Naive B cell (primary cell): ENCODE measurements at places on chromosomes 3 and 15. TPM values are rescaled to one million over a fixed set of nuclear protein-coding genes. Genes with fewer than 3 reads are reported as not detected.
A peak's percentile ranks its signal among the peaks of the same experiment; 100 is the strongest.

The MCF2L2 gene
- polyA plus RNA-seq: not detected

The LRRC3B gene
- not detected for polyA plus RNA-seq

The SAMMSON gene
- not detected for polyA plus RNA-seq

The RASGRP1 gene
- 2.9 TPM for polyA plus RNA-seq

The KCNAB1 gene
- 0.18 TPM for polyA plus RNA-seq

The AMT gene
- polyA plus RNA-seq: 2.6 TPM

The MME gene
- 11.3 TPM for polyA plus RNA-seq

- no peaks in the 10 kb centered on the region for H3K36me3 ChIP-seq
- DNase-seq: no peak
- H3K4me1 ChIP-seq: no peaks in the 10 kb centered on the region
- no peak overlapping the region for H3K4me3 ChIP-seq
Observed at GRCh38 chr3:171121801-171122200, 95.3 kb upstream of the SLC2A2 start.

DNA sequence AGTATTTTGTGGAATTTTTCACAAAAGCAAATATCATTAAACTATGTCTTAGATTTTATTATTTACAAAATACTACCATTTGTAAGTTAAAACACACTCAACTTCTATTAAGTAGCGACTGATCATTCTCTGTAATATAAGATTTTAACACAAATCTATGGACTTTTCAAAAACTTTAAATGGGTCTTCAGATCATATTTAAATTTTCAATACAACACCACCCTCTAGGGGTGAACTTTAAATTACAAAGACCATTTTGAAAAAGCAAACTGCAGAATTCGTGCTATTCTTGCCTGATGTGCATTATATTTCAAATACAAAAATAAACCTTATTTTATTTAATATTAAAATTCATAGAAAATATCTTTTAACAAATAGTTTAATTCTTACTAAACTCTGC is 8.2 kb upstream of the VGLL4 start:
- H3K36me3 ChIP-seq: no peaks in the 10 kb centered on the region
- H3K27me3 ChIP-seq: no peaks in the 10 kb centered on the region
- no peak overlapping the region for H3K4me3 ChIP-seq
- no peak overlapping the region for H3K27ac ChIP-seq

DNA sequence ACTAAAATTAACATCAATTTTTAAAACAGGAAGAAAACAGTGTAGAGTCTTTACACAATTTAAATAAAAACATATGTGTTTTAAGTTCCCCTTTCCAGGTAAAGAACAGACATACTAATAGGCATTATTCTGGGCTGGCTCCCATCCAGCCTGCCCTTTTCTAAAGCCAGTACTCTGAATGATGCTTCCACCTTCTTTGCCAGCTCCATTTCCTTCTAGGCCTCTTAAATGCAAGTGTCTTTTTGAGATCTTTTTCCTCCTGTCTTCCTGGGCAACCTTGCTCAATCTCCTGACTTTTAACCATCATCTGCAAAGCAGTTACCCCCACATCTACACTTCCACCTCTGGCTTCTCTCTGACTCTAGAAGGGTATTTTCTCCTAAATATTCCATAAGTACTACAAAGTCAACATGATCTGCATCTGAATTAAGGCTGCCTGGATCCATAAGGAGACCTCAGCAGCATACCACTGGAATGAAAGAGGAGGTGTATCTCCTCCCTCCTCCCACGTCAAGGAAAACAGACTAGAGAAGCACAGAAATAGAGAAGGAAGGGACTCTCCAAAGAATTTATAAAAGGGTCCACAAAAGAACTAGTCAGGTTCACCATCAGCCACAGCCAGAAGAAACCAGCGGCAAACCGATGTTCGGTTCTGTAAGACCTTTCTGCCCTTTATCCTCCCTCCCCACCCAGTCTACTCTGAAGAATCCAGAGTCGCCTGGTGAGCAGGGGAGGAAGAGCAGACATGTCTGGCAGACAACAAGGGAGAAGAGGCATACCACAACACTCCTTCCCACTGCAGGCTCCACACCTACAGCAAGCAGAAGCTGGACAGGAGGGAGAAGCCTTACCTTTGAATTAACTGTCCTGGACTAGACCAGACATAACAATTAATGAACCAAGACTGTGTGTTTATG is 47.1 kb downstream of the GOLIM4 start:
- H3K4me1 ChIP-seq: no peaks in the 10 kb centered on the region
- H3K27me3 ChIP-seq: no peaks in the 10 kb centered on the region
- H3K4me3 ChIP-seq: no peak overlapping the region
- DNase-seq: no peak

GRCh38 chr3:63559884-63560283 is 92.6 kb upstream of the SNTN start:
- DNase-seq: no peak
- H3K4me3 ChIP-seq: no peak overlapping the region
- H3K4me1 ChIP-seq: no peaks in the 10 kb centered on the region

DNA sequence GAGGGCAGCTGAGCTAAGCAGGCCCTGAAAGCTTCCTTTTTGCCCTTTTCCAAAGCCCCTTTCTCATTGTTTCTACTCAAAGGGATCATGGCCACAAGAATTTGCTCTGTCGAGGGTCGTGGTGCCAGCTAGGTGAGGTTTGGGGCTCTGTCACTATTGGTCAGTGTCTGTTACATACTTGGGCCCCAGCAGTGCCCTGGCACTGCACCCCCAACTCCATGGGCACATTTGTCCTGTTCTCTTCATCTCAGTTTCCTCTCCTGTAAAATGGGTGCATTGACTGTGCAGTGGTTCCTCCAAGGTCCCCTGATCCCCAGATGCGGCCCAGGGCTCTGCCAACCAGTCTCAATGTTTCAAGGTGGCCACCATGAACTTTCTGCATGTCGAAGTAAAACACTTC is 62.1 kb downstream of the SLC6A6 start:
- peak overlapping the region; percentile 60 for H3K27ac ChIP-seq
- no peak for DNase-seq
- no peaks in the 10 kb centered on the region for H3K27me3 ChIP-seq

GRCh38 chr15:60179786-60180391 is 175.8 kb downstream of the FOXB1 start:
- no peaks in the 10 kb centered on the region for H3K36me3 ChIP-seq
- H3K27me3 ChIP-seq: peaks cover 42% of the 10 kb centered on the region
- H3K4me3 ChIP-seq: no peak overlapping the region
- H3K27ac ChIP-seq: no peak overlapping the region
- peak; percentile 32 for DNase-seq

DNA sequence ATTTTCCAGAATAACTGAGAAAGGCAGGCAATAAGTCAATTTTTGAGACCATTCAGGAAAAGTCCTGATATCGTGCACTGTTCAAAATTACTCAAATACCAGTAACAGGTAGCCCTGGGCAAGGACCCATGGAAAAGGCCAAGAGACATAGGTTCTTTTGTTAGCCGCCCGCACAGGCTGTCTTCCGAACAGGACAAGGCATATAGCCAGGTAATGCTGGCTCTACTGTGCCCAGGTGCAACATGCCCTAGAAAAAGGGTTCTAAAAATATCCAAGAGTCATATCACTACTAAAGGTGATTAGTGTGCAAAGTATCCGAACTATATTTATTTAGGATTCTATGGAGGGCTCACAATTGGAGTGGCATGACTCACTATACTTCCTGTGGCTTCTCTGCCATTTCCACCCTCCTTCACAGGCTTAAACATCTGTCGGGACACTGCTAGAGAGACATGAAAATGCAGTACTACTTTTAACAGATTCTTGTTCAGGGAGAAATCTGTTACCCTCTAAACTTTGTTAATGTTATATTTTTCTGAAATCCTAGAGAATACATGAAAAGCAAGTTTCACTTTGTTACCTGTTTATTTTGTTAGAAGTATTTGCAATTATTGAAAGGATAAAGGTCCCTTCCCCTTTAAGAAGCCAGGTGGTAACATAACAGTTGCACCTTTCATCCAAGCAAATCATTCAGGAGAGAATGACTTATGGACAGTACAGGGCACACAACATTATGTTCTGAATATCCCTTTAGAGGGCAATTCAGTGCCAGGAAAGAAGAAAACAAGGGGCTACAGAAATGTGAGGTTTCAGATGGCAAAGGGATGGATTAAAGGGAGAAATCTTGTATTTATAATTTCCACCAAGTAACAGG is 293.3 kb upstream of the THBS1 start:
- no peaks in the 10 kb centered on the region for H3K36me3 ChIP-seq
- no peak overlapping the region for H3K4me3 ChIP-seq
- H3K27me3 ChIP-seq: peaks cover 8% of the 10 kb centered on the region
- no peak overlapping the region for H3K27ac ChIP-seq
- no peak for DNase-seq

GRCh38 chr15:39310633-39311032 is 270.2 kb upstream of the THBS1 start:
- H3K36me3 ChIP-seq: no peaks in the 10 kb centered on the region
- H3K4me1 ChIP-seq: no peaks in the 10 kb centered on the region
- no peak overlapping the region for H3K27ac ChIP-seq
- H3K4me3 ChIP-seq: no peak overlapping the region
- DNase-seq: no peak
- no peaks in the 10 kb centered on the region for H3K27me3 ChIP-seq

DNA sequence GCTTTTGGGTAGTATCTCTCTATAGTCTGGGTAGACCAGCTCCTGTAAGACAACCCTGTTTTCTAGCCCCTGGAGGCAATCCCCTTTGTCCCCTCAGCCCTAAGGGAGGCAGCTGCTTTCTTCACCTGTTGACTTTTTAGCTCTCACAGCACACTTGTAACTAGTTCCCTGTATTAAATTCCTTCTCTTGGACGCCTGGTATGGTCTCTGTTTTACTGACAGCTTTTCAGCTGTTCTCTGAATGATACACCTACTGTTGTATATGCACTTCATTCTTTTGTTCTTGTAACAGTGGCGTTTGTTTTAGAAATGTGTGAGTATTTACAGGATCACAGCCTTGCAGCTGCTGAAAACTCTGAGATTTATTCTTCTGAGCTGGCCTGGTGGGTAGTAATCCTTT is 413.0 kb upstream of the RBMS3 start:
- H3K27me3 ChIP-seq: no peaks in the 10 kb centered on the region
- no peaks in the 10 kb centered on the region for H3K4me1 ChIP-seq
- H3K4me3 ChIP-seq: no peak overlapping the region
- H3K27ac ChIP-seq: no peak overlapping the region
- no peaks in the 10 kb centered on the region for H3K36me3 ChIP-seq

GRCh38 chr3:154334973-154335420 is 10.7 kb upstream of the DHX36 start:
- H3K27me3 ChIP-seq: peaks cover 2% of the 10 kb centered on the region
- H3K27ac ChIP-seq: no peak overlapping the region
- no peak overlapping the region for H3K4me3 ChIP-seq
- H3K36me3 ChIP-seq: no peaks in the 10 kb centered on the region

DNA sequence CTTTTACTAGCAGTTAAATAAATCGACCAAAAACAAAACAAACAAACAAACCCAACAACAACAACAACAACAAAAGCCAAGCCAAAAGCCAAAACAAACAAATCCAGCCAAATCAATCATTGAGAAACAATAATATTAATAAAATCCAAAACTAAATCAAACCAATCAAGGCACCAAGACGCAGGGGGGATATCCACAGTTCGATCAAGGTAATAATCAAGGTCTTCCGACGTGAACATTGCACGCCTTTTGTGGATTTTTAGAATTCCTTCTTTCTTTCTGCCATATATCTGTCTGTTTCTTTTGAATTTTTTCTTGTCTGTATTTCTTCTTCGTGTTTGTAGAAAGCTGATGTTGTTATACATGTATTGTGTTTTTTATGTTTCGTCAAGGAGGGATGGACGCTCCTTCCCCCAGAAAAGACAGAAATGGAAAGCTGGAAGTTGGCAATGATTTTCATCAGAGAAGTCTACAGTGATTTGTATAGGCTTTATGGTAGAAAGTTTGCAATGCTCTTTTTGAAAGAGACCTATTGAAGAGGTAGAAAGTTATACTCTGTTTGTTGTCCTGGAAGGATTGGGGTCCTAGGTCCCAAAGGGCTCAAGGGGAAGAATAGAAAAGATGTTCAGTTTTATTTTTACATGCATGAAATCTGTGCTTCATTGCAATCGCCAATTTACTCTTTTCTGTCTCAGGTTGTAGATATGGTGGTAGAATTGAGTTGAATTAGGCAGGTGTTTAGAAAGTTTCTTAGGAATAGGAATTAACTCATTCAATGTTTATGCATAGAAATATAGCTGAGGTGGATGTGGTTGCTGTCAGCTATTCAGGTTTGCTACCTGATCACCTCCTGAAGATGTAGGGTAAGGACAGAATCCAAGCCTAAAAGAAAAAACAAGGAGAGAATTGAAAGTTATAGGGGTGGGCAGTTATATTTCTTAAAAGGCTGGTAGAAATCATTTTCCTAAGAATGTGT is 1.2 kb downstream of the ARPP21 start:
- peaks cover 29% of the 10 kb centered on the region for H3K27me3 ChIP-seq
- no peaks in the 10 kb centered on the region for H3K36me3 ChIP-seq
- peak overlapping the region; percentile 100 for H3K4me3 ChIP-seq
- peaks cover 17% of the 10 kb centered on the region for H3K4me1 ChIP-seq
- no peak overlapping the region for H3K27ac ChIP-seq

- peaks cover 40% of the 10 kb centered on the region for H3K4me1 ChIP-seq
- peak overlapping the region; percentile 95 for H3K27ac ChIP-seq
- DNase-seq: peak; percentile 50
- peak overlapping the region; percentile 93 for H3K4me3 ChIP-seq
- no peaks in the 10 kb centered on the region for H3K27me3 ChIP-seq
Observed at GRCh38 chr3:156674911-156675829, 780 bp downstream of the TIPARP start.

DNA sequence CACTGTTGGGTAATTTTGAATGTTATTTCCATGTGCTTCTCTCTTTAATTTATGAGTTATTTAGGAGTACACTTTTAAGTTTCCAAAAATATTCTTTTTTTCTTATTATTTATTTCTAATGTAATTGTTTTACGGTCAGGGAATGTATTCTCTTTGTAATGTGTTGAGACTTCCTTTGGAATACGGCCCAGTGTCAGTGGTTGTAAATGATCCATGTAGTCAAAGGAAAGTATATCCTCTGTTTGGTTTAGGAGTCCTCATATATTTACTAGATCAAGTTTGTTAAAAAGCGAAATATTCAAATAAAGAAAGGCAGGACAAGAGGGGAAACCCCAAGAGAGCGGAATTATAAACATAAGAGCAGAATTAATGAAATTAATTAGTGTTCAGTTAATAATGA is 49.0 kb upstream of the ADGRG7 start:
- no peak overlapping the region for H3K4me3 ChIP-seq
- no peaks in the 10 kb centered on the region for H3K4me1 ChIP-seq
- no peaks in the 10 kb centered on the region for H3K36me3 ChIP-seq
- H3K27me3 ChIP-seq: peaks cover 11% of the 10 kb centered on the region

GRCh38 chr3:107366766-107367165 is 10.5 kb upstream of the CCDC54 start:
- peaks cover 22% of the 10 kb centered on the region for H3K27me3 ChIP-seq
- H3K4me3 ChIP-seq: no peak overlapping the region
- DNase-seq: no peak
- H3K27ac ChIP-seq: no peak overlapping the region
- no peaks in the 10 kb centered on the region for H3K4me1 ChIP-seq

DNA sequence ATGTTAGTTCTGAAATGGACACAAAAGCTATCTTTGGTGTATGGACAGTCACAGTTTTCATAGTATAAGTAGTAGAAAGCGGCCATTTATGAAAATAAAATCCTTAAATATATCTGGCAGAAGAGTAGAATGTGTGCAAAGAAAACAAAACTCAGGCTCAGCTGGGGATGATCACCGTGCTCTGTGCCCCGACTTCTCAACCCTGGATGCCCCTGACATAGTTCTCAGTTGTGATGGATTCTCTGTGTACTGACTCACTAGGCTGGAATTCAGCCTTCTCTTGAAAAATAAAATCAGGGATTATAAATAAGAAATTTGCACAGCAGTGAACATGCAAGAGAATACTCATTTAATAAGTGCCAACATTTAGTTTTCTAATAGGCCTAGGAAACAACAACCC is 925.1 kb upstream of the NR2F2 start:
- H3K4me1 ChIP-seq: no peaks in the 10 kb centered on the region
- no peak overlapping the region for H3K27ac ChIP-seq
- DNase-seq: no peak
- no peaks in the 10 kb centered on the region for H3K27me3 ChIP-seq
